Breast epithelium (tissue), 4 donors: ENCODE measurements at places on chromosomes 6 and 20.

- no peak for DNase-seq
Measured at GRCh38 chr6:39819228-39819627, 27.1 kb downstream of the DAAM2 start.

GRCh38 chr20:64219202-64219601 is 36.3 kb upstream of the PCMTD2 start:
- DNase-seq: no peak

- DNase-seq: no peak
Measured at GRCh38 chr6:161021543-161021942, 30.0 kb downstream of the MAP3K4 start.

DNA sequence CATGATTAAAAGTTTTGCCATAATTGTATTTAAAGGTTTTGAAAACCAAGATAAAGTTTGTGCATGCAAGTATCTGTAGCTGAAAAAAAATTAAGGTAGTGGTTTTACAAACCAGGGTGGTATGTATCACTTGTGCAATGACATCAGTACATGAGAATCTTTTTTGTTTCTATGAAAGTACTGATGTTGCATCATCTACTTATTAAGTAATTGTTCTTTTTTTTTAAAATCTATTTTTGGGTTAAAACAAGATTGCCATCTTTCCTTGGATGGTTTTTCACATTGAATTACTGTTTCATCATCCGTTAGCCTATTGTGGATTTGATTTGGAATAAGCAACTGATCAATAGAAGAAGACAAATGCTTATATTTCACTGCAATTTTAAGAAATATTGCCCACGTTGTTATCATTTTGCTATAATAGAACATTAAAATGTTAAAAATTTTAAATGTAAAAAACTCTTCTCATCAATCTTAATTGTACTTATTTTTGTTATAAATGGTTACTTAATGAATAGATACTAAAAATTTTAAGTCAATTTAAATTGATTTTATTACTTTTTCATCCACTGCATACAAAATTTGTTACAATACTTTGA is 39.8 kb upstream of the TAGAP start:
- DNase-seq: no peak

DNA sequence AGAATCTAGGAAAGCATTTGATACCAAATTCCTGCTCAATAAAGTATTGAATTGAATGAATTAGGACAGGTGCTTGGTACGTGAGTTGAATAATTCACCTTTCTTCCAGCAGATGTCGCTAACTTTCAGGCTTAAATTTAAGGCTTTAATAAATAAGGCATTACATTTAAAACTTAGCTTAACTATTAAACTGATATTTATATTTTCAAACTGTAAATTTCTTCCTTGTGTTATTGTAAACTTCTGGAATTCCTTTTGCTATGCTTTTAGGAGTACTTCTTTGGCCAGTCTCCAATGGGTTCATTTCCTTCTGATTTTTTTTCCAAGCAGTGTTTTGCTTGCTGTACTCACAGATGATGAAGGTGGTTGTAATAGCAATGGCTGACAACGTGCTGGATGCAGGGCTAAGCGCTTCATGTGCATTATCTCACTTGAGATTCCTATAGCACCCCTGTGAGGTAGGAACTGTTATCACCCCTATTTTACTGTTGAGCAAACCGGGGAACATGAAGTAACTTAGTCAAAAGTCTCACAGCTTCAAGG is 71.3 kb upstream of the SLC2A12 start:
- no peak for DNase-seq

GRCh38 chr6:6645261-6645917 is 56.9 kb downstream of the LY86 start:
- no peak for DNase-seq

- DNase-seq: no peak
Measured at GRCh38 chr6:63790334-63790733, 154.7 kb downstream of the PHF3 start.

GRCh38 chr6:106730264-106730663 is 100.9 kb downstream of the QRSL1 start:
- no peak for DNase-seq

DNA sequence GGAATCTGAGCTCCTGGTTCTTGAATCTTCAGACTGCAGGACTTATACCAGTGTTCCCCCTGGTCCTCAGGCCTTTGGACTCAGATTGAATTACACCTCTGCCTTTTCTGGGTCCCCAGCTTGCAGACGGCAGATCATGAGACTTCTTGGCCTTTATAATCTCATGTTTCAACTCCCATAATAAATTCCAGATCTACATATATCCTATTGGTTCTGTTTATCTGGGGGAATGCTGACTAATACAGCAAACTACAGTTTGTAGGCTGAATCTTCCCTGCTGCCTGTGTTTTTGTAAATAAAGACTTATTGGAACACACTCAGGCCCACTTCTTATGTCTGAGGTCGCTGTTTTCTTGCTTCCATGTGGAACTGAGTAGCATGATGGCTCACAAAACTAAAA is 184.7 kb downstream of the HDGFL1 start:
- DNase-seq: no peak

DNA sequence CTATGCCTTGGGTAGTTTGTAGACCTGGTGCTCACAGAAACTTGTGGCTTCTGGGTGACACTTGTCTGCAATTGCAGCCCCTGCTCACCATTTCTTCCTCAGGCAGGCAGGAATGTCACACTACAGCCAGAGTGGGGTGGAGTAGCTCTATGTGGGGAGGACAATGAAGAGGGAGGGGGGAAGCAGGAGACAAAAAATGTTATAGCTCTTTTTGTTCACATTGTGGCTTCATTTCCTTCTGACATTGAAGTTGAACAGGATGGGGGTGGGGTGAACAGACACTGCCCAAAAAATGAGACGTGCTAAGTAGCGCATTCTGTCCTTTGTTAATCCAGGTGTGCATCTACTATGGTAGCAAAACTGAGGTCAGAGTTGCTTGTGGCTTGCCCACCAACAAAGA is at the start of gene THEMIS:
Gene THEMIS (minus strand): TSS at position 124 of the 400 bp plus-strand sequence. CDS start 126 bp downstream, outside the sequence.
- no peak for DNase-seq

GRCh38 chr6:135941275-135942025 is 89.9 kb downstream of the PDE7B start:
- DNase-seq: no peak

GRCh38 chr6:66896415-66896814 is 1189.4 kb upstream of the EYS start:
- DNase-seq: no peak

GRCh38 chr6:151805286-151805840 is 2.1 kb upstream of the ESR1 start:
- DNase-seq: peak; percentile 66

GRCh38 chr6:168584249-168584648 is 143.3 kb downstream of the SMOC2 start:
- DNase-seq: no peak

DNA sequence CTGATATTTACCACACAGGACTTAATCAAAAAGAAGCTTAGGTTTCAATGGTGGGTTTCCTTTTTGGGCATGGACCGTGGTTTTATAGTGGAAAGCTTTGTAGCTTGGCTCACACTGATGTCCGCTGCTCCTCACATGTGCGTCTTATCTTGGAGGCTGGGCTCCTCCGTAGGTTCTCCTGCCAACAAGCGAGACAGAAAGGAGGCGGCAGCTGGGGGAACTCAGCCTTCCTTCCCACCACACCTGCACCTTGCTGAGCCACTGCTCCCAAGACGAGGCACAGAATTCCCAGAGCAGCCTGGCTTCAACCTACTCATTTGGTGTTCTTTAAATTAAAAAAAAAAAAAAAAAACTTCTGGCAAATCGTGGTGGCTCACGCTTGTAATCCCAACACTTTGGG is 235.5 kb upstream of the QKI start:
- DNase-seq: no peak

DNA sequence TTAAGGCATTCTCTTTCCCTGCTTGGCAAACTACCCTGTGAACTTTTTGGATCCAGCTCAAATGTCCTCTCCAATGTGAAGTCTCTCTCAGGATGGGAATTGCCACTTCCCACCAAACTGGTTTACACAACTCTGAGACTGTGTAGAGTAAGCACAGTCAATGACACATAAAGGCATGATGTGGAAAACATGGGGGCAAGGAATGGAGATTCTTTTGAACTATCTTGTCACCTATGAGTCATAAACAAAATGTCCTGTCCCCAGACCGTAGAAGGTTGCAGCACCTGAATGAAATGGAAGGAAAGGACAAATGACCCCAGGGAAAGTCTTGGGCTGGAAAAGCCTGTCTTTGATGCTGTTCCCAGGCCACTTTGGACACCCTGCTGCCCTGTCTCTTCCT is 11.0 kb upstream of the KIF13A start:
- DNase-seq: no peak

DNA sequence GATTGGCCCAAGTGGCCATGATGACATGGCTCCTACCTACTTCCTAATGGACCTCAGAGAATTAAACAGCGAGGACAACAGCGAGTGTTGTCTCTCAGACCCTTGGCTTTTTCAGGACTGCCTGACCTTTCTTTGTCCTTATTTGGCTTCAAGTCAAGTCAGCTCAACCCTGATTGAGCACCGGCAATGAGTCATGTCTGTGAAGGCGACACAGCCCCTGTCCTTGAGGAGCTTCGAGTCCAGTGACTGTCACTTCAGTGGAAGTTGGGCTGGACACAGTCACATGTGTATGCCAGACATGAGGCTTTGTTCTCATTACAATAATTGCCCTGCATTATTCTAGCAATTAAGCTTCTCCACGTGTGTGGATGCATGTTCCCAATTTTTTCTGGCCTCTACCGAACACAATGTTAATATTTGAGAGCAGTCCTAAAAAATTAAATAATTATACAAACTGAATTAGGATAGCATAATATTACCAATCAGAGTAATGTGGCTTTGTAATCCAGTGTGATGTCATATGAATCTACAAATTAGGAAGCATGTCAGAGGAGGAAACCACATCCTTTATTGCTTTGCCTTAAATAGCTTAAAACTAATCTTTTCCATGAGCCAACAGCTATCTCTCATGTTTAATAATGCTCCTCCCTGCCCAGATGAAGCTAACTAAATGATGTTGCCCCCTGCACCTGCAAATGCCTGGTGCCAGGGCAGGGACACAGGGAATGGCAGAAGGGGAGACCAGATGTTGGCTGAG is 178.6 kb downstream of the CDH26 start:
- DNase-seq: no peak

GRCh38 chr6:71334768-71335167 is 46.2 kb downstream of the OGFRL1 start:
- no peak for DNase-seq

- no peak for DNase-seq
Measured at GRCh38 chr20:8870652-8871051, 198.2 kb upstream of the PLCB4 start.

- DNase-seq: no peak
Measured at GRCh38 chr6:9002833-9003232, 567.5 kb upstream of the SLC35B3 start.
